ENCODE measurements at places on chromosomes 16 and 17.

DNA sequence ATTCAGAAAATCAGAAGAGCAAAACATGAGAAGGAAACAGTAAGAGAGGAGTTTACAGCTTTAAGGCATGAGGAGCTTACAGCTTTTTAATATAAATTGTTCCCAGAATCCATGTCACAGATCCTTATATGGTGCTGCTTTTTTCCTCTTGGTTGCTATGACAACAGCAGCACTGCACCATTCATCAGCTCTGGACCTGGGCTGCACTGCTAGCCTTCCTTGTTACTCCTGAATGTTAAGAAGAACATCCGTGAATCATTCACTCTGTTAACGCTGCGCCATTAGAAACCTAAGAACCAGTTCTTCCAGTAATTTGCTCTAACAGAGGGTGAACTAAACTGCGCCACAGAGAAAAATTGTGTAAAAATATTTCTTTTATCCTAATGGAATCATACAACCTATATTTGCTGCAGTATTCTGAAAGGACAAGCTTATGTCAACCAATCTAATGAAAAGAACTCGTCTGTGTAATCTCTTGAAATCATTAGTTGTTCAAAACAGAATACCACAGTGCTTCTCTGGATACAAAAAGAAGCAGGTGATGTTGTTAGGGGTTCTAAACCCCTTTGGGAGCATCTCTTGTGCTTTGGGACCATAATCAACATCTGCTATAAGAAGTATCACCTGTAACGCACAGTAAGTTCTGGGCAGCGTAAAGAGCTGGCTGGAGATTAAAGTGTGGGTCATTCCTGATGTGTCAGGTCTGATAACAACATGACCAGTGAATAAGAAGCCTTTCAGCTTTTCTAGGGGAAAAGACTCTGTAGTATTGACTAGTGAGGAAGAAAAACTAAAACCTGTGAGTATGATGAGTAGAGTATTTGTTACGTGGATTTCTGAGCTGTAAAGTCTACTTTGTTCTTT lies 151.2 kb downstream of the TANC2 start:
- peak; percentile 34 for DNase-seq

DNA sequence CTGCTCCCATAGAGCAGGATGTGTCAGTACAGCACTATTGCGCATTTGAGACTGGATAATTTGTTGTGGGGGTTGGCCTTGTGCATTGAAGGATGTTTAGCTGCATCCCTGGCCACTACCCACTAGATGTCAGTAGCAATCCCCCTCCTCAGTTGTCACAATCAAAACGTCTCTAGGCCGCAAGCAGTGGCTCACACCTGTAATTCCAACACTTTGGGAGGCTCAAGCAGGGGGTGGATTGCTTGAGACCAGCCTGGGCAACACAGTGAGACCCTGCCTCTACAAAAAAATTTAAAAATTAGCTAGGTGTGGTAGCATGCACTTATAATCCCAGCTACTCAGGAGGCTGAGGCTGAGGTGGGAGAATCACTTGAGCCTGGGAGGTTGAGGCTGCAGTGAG lies 48.4 kb downstream of the CENPV start:
- DNase-seq: peak; percentile 68

DNA sequence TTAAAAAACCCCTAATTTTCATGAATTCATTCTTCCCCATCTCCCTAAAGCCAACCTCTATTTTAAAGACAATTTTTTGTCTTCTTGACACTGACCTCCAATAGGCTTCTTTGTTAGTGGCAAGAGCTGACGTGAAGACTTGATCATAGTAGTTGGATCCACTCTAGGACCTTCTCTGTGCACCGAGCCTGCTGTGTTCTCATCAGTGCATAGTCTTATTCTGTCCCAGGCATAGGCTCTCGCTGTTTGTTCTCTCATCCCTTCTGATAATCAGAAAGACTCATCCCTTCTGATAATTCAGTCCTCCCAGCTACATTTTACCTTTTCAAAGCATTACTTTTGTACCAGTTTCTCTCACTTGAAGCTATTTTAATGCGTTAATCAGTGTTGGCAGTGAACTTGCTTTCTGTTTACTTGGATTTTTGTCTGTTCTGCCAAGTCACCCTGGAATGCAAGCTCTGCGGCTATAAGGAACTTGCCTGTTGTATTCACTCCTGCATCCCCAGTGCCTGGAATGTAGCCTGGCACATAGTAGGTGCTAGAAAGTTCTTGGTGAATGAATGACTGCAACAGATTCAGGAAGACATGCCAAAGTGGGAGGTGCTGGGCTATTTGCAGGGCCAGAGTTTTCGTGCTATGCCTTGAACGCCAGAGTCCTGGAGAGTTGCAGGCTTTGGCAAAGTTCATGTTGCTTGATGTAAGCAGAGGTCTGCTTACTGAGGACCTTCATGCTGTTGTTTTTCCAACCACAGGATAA lies 147.6 kb upstream of the MPHOSPH6 start:
- DNase-seq: no peak

DNA sequence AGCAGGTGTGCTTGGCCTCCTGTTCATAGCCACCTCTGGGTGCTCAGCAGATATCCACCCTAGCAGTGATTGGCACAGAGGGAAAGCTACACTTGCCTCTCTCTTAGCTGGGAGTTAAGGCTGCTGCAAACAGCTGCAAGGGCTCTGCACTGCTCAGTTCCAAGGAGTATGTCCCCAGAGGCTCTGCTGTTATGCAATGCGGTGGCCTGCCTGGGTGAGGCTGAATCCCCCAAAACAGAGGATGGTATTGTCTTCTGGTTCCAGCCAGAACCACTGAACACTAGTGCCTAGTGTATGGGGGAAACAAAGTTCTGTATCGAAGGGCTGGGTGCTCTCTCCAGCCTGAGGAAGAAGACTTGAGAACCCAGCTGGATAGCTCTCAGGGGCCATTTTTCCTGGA lies 16.8 kb downstream of the TMEM94 start:
- DNase-seq: peak; percentile 98

- no peak for DNase-seq
Observed at GRCh38 chr17:40462343-40463121, 19.3 kb downstream of the IGFBP4 start.

DNA sequence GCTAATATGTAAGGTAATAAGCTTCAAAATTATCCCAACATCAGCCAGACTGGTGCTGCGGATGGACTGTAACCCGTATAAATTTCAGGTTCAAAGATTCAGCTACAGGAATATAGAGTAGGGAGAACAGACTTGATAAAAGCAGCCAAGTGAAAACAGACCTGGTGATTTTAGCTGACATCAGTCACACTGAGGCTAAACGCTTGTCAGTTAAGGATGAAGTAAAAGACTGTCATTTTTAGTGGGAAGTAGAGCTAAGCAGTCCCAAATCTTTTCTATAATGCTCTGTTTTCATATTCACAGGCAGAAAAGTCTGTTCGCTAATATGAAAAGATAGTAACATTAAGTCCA lies 35.4 kb downstream of the CMTM4 start:
- no peak for DNase-seq

GRCh38 chr16:25158401-25158800 lies 46.9 kb downstream of the LCMT1 start:
- no peak for DNase-seq

DNA sequence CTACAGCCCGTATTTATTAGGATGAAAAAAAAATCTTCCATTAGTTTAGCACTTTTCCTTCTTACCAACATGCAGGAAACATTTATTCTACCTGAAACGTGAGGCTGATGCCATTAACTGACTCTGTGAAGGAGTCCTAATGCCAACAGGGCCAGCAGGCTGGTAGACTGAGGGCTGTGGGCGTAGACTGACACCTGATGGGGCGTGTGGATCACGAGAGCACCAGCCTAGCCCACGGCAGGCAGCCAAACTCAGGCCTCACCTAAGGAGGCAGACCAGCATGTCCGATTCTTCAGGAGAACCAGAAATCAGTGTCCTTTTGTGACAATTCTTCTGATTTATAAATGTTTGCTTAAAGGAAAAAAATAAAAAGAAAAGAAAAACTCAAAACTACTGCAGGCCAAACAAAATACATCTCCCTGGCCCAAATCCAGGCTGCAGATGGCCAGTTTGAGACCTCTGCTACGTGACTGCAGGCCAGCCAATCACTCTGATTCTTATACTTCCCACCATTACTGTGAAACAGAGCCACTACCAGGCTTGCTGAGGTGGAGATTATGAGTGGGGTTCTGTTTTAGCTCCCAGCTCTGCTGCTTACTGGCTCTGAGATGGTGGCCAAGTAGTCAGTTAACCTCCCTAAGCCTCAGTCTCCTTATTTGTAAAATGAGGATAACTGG lies 66.5 kb downstream of the GNAO1 start:
- DNase-seq: no peak

DNA sequence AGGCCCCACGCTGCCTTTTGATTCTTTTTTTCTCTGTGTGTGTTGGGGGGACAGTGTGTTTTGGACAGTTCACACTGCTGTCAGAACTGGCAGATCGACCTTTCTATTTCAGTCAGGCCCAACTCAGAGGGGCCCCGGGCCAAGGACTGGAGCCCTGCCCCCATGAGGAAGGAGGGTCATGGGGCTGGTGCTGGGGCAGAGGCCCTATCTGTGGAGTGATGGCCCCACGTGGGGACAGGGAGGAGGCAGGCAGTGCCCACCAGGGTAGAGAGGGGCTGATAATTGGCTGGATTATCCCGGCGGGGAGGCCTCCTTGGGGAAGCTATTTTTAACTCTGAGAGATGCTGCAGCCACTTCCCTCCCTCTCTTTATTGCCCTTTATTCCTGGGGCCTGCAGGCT lies 5.7 kb upstream of the KCNJ12 start:
- peak; percentile 46 for DNase-seq
